K562 (cell line): ENCODE measurements at places on chromosomes 3 and 15. TPM values are rescaled to one million over a fixed set of nuclear protein-coding genes. Genes with fewer than 3 reads are reported as not detected.

Gene TNFAIP8L3
- total RNA-seq: 0.11 TPM in 1 of 2 replicates, not detected in the other

DNA sequence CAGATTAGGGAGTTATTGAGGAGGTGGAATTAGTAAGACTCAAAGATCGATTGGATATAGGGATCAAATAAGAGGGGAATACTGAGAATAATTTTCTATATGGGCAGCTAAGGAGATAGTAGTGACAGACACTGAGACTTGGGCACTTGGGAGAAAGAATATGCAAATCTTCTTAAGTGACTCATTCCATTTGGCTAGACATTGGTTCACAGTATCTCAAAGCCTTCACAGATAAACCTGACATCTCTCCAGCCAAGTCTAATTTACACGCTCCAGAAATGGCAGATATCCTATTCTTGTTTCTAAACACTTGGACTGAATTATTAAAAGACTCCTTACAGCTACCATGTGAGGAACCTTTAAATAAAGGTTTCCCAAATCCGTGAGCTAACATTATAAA lies 104.6 kb upstream of the ADAMTS9 start:
- H3K4me3 ChIP-seq: no peak overlapping the region
- no peaks in the 10 kb centered on the region for H3K27me3 ChIP-seq
- no peak for DNase-seq
- no peak overlapping the region for H3K27ac ChIP-seq

Gene PRICKLE2
- 0.04 and 0.07 TPM in 2 replicates for total RNA-seq

DNA sequence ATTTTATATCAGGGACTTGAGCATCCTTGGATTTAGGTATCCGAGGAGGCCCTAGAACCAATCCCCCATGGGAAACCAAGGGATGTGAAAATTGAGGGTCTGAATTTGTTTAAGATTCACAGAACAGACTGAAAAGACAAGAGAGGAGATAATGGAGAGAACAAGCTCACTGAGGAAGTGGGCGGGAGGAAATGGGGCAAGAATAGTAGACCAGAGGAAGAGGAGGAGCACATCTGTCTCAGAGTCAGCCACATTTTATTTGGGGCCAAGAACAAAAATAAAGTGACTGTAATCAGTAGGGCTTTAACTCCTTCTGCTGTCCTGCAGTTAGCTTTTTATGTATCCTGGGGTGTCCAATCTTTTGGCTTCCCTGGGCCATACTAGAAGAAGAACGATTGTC lies 63.8 kb downstream of the BLM start:
- H3K27ac ChIP-seq: no peak overlapping the region
- H3K4me3 ChIP-seq: no peak overlapping the region
- no peaks in the 10 kb centered on the region for H3K27me3 ChIP-seq
- no peaks in the 10 kb centered on the region for H3K4me1 ChIP-seq
- peaks cover 70% of the 10 kb centered on the region for H3K36me3 ChIP-seq
- DNase-seq: no peak

Gene GP5
- 0.09 TPM in 1 of 2 replicates, not detected in the other for total RNA-seq

DNA sequence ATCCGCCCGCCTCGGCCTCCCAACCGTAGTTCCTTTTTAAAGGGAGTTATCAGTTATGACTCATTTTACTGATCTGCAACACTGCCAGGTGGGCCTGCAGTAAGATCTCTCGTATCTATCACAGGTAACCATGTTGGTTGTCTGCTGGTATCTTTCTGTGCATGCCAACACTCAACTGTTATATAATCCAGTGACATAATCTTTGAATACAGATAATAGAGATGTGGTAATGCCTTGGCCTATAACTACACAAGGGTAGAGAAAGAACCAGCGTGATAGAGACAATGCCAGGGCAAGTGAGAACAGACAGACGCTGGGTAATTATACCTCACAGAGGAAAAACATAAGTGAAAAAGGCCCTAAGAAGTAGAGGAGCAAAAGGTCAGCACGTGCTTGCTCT lies 11.0 kb upstream of the ARPP19 start:
- no peak overlapping the region for H3K4me3 ChIP-seq
- no peaks in the 10 kb centered on the region for H3K27me3 ChIP-seq
- H3K36me3 ChIP-seq: no peaks in the 10 kb centered on the region
- no peaks in the 10 kb centered on the region for H3K4me1 ChIP-seq
- H3K27ac ChIP-seq: no peak overlapping the region
- DNase-seq: no peak

GRCh38 chr3:170536712-170537111 lies 49.2 kb downstream of the SLC7A14 start:
- peaks cover 2% of the 10 kb centered on the region; the same call in 2 of the 3 replicates for H3K27me3 ChIP-seq
- no peak for DNase-seq
- no peak overlapping the region for H3K4me3 ChIP-seq
- no peaks in the 10 kb centered on the region for H3K36me3 ChIP-seq

Gene PARP15
- 0.38 and 0.45 TPM in 2 replicates for total RNA-seq

- DNase-seq: no peak
- no peak overlapping the region for H3K4me3 ChIP-seq
- H3K27ac ChIP-seq: no peak overlapping the region
- no peaks in the 10 kb centered on the region for H3K27me3 ChIP-seq
Measured at GRCh38 chr3:89303701-89304100, 196.3 kb downstream of the EPHA3 start.

GRCh38 chr3:194423317-194423716 lies 24.3 kb upstream of the GP5 start:
- no peaks in the 10 kb centered on the region for H3K27me3 ChIP-seq
- H3K4me3 ChIP-seq: no peak overlapping the region
- no peak overlapping the region for H3K27ac ChIP-seq
- H3K4me1 ChIP-seq: no peaks in the 10 kb centered on the region
- peaks cover 81% of the 10 kb centered on the region for H3K36me3 ChIP-seq

DNA sequence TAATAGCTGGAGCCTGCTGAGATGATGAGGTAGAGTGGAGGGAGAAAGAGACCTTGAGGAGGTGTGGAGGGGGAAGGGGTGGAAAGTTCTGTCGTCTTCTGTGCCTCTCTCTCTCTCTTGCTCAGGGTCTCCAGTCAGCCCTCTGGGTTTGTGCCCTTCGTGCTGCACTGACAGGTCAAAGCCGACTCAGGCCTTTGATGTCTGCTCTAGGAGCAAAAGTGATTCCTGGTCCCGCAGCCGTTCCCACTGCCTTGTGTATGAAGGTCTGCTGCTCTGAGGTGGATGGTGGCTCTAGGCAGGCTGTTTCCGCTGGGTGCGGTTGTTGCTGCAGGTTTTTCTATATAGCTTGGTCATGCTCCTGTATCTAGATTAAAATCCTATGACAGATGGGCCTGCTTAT lies 89.4 kb downstream of the IGF1R start:
- no peak for DNase-seq
- no peak overlapping the region for H3K4me3 ChIP-seq
- H3K27me3 ChIP-seq: peaks cover 16% of the 10 kb centered on the region
- H3K4me1 ChIP-seq: no peaks in the 10 kb centered on the region; the same call in 1 of the 2 replicates
- no peak overlapping the region for H3K27ac ChIP-seq

Gene SNX22
- 1.8 and 3.0 TPM in 2 replicates for total RNA-seq

GRCh38 chr15:47670365-47670764 lies 46.9 kb upstream of the SEMA6D start:
- no peaks in the 10 kb centered on the region for H3K36me3 ChIP-seq
- no peaks in the 10 kb centered on the region for H3K27me3 ChIP-seq
- no peak for DNase-seq
- no peaks in the 10 kb centered on the region for H3K4me1 ChIP-seq
- H3K27ac ChIP-seq: no peak overlapping the region
